Vagina (tissue), 2 donors: ENCODE measurements at places on chromosomes 2 and 18.
A peak's percentile ranks its signal among the peaks of the same experiment; 100 is the strongest.

GRCh38 chr2:209472871-209473270 lies 49.0 kb downstream of the MAP2 start:
- DNase-seq = no peak

DNA sequence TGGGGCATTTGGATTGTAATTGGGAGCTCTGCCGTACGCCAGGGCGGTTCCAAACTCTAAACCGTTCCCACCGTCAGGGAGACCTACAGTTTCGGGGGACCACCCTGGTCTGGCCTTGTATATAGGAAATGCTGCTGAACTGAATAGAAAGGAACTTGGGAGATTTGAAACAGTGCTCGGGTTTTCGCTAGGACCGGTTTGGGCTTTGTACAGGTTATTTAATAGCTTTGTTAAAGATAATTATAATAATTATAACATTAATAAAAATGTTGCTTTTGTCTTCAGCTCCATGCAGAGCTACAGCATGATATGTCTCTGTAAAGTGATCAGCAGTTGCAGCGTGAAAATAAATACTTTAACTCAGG lies 2.4 kb downstream of the SP5 start:
- no peak for DNase-seq

DNA sequence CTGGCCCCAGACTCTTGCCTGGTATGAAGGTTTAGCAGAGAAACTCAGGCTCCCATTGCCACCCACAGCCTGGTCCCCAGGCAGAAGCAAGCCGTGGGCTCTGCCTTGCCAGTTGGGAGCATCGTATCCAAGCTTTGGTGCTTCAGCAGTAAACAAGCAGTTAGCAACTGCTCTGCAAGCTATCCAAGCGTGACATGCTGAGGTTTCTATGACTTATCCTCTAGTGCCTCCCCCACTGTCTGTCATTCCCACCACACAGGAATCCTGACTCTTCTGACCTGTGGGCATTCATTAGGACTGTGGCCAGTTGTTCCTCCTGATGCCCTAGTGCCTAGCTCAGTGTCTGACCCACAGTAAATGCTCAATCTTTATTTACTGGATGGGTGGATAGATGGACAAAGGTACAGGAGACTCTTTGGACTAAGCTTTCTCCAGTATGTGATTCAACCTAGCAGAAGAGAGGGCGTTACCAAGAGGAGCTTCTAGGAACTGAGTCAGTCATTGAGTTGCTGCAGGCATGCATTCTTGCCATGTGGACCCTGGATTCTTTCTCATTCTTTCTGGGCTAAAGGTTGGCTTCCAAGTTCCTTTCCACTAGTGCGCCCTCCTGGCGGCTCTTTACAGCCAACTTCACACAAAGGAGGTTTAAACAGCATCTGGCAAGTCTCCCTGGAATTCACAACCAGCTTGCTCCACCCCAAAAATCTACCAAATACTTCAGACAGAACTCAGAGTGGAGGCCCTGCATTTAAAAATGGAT lies 40.6 kb upstream of the MRPL19 start:
- DNase-seq = peak; percentile 61

GRCh38 chr18:13183790-13184189 lies 34.8 kb upstream of the LDLRAD4 start:
- no peak for DNase-seq

- DNase-seq = no peak
Observed at GRCh38 chr2:131557558-131558321, 30.1 kb downstream of the CCDC74A start.

GRCh38 chr2:207471261-207471660 lies 58.5 kb upstream of the CREB1 start:
- no peak for DNase-seq

DNA sequence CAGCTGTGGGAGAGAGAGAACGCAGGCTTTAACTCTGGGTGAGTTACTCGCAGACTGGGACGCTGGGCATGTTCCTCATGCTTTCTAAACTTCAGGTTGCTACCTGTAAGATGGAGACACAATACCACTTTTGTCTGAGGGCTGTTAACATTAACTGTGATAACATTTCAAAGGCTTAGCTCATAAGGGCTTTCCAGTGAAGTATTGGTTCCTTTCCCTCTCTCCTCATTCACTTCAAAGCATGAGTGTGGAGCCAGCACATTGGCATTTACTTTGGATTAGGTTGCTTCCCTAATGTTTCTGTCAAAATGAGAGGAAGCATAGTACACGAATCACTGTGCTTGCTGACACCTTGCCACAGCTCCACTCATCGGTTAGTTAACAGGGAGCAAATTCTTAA lies 30.2 kb downstream of the INSIG2 start:
- DNase-seq = no peak

DNA sequence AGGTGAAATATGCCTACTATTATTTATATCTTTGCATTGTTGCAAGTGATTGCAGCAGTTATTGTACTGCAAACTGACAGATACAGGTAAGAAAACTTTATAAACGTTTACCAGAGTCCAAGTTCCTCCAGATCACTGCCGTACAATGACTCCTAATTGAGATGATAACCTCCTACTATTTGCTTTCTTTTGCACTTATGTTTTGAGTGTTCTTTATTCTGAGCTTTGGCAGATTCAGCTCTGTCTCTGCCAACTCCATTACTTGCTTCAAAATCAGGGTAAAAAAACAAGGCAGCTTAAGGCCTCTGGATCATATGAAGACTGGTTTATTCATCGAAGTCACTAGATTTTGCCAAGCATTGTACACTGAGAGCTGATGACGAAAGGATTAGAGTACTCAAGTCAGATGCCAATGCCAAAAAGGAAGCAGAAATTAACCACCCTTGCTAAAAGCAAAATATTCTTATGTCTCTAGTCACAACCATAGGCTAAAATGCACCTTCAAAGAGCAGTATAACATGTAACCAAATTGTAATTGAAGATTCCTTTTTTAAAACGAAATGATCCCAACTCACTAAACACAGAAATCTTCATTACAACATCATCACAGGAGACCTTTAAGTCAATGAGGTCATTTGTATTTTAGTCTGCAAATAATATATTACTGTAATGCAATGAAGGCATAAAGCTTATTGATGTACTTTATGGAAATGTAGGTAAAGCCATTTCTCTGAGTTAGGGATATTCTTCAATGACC lies 10.5 kb upstream of the IKZF2 start:
- no peak for DNase-seq

GRCh38 chr18:3179430-3180089 lies 40.2 kb downstream of the MYOM1 start:
- DNase-seq = no peak

GRCh38 chr2:198525211-198525969 lies 721.0 kb downstream of the PLCL1 start:
- no peak for DNase-seq

GRCh38 chr2:61978522-61978921 lies 73.0 kb downstream of the COMMD1 start:
- no peak for DNase-seq

GRCh38 chr18:23528580-23529472 lies 25.5 kb downstream of the RMC1 start:
- DNase-seq = peak; percentile 91

- no peak for DNase-seq
Observed at GRCh38 chr2:40955635-40956034, 503.7 kb upstream of the SLC8A1 start.

- DNase-seq = no peak
Observed at GRCh38 chr2:134232868-134233727, 20.8 kb upstream of the MGAT5 start.

- DNase-seq = no peak
Observed at GRCh38 chr2:35651688-35652323, 703.8 kb upstream of the CRIM1 start.

- no peak for DNase-seq
Observed at GRCh38 chr2:112721819-112722522, 1.2 kb downstream of the NT5DC4 start.

DNA sequence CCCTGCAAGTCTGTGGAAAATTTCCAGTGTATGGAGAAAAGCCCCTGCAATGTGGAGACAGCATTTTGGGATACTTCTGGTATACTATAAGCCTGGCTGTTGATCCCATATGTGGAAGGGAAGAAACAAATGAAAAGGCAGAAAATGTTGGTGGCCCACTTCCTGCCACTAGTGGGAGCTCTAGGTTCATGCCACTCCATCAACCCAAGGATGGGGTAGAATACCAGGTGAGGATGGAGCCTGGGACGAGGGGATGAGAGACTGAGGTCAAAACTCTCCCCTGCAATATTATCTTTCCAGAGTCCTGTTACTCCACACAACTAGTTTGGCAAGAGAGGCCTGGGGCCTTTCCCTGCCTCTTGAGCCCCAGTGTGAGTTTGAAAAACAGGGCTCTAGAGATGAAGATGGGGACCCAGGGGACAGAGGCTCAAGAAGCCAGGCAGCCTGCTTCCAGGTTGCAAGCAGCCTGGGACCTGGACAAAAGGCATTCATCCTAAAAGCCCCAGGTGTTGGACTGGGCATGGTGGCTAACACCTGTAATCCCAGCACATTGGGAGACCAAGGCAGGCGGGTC lies 31.9 kb downstream of the BMP10 start:
- no peak for DNase-seq

DNA sequence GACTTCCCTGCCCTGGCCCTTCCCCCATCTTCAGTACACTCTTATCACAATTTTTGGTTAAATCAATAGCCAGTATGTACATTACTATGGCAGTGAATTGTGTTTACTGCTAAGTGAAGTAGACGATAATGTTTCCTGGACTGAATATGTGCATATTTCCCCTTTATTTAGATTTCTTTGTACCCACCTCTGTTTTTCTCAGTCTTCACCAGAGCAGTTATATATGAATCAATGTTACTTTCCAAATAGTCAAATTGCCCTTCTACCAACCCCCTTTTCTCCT lies 97.1 kb upstream of the HS6ST1 start:
- DNase-seq = no peak

DNA sequence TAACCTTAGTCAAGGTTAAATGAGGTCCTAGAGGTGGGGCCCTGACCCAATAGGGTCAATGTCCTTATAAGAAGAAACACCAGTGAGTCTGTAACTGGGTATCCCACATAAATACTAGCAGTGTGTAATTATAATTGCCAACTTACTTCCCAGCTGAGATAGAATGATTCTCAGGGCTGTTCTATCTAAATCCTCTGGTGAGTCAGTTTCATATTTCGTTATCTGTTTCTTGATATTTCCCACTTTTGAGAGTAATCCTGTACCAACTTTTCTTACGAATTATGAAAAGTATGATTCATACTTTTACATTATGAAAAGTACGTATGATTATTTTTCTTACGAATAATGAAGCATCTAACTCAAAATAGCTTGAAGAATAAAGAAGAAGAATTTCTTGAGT lies 546.8 kb upstream of the NETO1 start:
- DNase-seq = no peak

- DNase-seq = no peak
Observed at GRCh38 chr2:49251766-49252165, 97.5 kb upstream of the FSHR start.

DNA sequence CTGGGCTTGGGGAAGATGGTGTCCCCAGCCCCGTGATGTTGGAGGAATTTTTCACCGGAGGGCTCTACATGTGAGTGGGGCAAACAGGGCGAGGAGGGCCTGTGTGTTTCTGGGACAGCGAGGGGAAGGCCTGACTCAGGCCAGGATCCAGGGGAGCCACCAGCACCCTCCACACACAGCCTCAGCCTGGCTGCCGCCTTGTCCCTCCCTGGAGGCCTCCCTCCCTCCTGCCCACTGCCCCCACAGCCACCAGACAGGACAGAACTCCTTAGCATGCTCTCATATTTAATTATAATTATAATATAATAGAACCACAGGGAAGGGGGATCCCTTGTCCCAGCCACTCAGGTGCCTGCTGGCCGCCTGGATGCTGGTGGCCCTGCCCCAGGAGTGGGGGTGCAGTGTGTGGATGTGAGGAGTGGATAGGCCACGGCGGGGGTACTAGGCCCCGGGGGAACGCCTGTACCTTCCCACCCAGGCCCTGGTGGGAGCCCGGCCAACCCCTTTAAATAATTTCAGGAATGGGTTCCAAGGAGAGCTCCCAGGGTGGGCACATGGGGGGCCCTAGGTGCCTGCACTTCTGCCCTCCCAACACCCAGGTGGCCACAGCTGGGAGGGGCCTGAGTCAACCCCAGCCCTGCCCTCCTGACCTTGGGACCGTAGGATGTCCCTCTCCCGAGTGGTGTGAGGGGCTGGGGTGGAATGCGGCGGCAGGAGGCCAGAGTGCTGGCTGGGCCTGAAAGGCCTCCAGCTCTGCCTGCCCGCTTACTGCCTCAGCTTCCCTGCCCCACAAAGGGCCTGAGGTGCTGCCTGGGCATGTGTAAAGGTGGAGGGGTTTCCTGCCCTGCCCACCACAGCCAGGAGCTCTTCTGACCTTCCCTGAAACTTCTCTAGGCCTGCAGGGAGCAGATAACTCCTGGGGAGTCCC lies 8.8 kb downstream of the PDCD1 start:
- no peak for DNase-seq

- DNase-seq = no peak
Observed at GRCh38 chr18:35407871-35408481, 30.8 kb upstream of the ZNF396 start.

GRCh38 chr2:110124939-110125691 lies 9.5 kb upstream of the MALL start:
- DNase-seq = no peak

DNA sequence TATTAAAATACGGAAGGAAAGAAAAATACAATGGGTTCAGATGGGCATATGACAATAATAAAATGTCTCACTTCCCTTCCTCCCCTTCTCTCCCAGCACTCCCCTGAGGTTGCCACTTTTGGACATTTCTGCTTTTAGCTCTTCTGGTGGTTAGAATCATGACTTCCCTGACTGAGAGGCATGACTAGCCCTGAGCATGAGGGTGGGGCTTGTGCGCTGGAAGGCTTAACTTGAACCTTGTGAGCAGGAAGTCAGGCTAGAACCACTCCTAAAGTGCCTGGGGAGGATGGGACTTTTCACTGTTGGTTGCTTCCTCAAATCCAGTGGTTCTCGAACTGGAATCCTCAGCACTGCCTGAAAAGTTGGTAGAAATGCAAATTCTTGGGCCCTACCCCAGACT lies 19.7 kb upstream of the ARHGAP25 start:
- no peak for DNase-seq

- DNase-seq = no peak
Observed at GRCh38 chr2:190443778-190444481, 35.8 kb downstream of the MFSD6 start.

DNA sequence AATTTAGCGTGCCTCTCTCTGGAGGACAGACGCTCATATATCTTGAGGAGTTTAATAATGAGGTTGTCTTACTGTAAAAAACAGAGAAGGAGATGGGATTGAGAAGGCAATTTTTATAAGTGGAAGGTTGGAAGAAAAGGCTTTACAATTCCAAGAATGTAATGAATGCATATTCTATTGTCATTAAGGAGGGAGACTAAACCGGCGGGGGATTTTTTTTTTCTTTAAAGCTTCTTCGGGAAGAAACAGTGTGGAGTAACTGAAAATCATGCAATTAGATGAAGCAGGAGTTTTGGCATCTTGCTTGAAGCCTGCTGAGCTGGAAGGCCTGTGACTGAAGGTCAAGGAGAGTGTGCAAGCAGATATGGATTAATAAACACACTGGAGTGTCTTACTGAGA lies 124.4 kb downstream of the HRH4 start:
- DNase-seq = no peak

- DNase-seq = no peak
Observed at GRCh38 chr2:69095305-69095704, 82.3 kb downstream of the ANTXR1 start.
